Hepatic stellate cell (primary cell): ENCODE measurements at places on chromosomes 1 and 21.
A peak's percentile ranks its signal among the peaks of the same experiment; 100 is the strongest.

- no peak for DNase-seq
Measured at GRCh38 chr1:172513479-172513878, 19.5 kb upstream of the SUCO start.

DNA sequence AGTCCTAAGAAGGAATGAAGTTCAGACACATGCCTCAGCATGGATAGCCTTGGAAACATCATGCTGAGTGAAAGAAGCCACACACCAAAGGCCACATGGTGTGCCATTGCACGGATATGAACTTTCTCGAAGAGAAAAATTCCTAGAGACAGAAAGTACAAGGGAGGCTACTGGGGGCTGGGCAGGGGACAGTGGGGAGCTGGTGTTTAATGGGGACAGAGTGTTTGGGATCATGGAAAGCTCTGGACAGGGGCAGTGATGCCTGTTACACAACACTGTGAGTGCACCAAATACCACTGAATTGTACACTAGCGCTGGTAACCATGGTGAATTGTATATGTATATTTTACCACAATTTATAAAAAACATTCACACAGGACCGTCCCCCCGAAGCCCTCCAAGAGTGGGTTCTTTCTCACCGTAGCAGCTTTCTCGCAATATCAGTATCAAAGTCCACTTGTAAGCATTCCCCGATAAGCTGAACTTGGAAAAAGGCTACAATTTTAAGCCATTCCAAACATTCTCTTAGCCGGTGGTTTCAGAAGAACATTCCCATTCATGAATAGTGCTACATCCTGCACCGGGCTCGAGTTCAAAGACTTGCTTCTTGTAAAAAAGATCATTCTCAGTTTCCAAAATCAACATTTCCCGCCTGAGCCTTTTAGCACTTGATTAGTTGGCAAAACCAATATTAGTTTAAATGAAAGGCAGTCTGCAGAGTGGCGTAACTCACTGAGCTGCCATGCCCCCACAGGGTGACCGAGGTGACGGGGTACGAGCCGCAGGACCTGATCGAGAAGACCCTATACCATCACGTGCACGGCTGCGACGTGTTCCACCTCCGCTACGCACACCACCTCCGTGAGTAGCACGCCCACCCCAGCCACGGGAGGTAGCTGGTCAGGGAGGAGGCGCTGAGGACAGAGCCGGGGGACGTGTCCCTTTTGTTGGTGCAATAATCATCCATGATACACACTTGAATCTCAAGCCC, 31.7 kb downstream of the SIM2 start:
- no peak for DNase-seq

DNA sequence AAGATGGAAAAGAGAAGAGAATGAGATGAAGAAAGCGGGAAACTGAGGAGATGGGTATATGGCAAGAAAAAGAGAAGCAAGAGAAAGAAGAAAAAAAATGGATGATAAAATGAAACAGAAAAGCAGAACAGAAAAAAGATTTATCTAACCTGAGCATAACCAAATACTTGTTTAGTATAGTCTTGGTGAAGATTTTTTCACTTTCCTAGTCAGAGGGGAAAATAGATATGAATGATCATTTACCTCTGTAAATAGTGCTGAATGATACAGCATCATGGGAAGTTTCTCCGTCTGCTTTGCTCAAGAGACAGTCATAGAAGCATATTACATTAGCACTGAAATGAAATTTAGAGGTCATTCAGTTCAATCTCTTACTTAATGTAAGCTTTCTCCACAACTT, 36.1 kb upstream of the PLPPR4 start:
- DNase-seq, result no peak

DNA sequence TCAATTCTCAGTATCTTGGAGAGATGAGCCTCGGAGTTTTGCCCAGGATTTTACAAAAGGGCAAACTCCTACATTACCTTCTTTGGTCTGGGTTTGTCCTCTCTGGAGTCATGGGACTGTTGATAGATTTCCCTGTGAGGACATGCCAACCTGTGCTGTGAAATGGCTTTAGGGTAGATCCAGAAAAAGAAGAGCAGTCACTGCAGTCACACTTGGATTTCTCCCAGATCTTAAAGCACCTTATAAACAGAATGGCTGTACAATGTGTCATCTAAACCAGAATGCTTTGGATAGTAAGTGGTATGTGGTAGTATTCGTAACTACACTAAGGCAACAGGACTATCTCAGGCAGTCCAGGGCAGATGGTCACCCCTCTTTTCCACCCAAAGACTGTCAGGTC, 1.9 kb upstream of the CSRP1 start:
- DNase-seq, result peak; percentile 46

GRCh38 chr1:30976143-30976542, 67.6 kb upstream of the SDC3 start:
- DNase-seq, result peak; percentile 5

DNA sequence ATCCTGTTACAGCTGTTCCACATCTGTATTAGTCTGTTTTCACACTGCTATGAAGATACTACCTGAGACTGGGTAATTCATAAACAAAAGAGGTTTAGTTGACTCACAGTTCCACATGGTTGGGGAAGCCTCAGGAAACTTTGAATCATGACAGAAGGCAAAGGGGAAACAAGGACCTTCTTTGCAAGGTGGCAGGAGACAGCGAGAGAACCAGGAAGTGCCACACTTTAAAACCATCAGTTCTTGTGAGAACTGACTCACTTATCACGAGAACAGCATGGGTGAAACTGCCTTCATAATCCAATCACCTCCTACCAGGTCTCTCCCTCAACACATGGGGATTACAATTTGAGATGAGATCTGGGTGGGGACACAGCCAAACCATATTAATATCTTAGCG, 110.3 kb upstream of the TRABD2B start:
- no peak for DNase-seq

GRCh38 chr1:20893931-20894330, 106.8 kb upstream of the HP1BP3 start:
- no peak for DNase-seq

DNA sequence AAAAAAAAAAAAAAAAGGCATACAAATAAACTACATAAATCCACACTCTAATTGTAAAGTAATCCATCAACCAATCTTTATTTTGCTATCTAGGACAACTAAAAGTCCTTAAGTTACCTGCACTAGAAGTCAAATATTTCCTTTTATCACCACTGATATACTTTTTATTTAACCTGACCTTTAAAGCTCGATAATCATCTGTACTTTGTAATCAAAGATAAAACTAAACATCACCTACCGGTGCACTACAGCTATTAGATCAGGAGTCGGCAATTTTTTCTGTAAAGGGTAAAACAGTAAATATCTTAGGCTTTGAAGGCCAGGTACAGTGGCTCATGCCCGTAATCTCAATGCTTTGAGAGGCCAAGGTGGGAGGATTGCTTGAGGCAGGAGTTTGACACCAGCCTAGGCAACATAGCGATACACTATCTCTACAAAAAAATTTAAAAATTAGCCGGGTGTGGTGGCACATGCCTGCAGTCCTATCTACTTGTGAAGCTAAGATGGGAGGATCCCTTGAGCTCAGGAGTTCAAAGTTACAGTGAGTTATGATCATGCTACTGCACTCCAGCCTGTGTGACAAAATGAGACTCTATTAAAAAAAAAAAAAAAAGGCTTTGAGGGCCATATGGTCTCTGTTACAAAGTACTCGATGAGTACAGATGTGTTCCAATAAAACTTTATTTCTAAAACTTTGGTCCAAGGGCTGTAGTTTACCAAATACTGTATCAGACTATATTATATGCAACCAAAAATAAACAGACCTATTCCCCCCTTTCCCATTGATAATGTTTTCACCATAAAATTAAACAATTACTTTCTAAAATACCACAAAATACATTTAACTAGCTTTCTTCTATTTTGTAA, 47.1 kb downstream of the TESK2 start:
- no peak for DNase-seq

- DNase-seq, result no peak
Measured at GRCh38 chr1:177302357-177303044, 131.7 kb downstream of the BRINP2 start.

DNA sequence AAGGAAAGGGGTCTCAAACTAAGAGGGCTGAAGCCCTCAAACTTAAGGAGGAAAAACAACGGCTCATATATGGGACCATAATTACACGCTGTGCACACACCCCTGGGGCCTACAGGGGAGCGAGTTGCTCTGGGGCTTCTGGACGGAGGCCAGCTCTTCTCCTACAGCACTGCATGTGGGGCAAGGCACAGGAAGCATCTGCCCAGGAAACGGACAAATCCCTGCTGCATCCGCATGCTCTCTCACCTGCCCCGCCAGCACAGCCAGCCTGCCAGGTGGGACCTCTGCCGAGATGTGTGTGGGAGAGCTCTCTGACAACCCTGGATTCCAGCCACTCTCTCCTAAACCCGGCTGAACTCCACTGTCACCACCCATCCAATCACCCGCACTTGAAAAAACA, 54.1 kb downstream of the MRPL37 start:
- no peak for DNase-seq
